ENCODE measurements at places on chromosomes 7 and 10. TPM values are rescaled to one million over a fixed set of nuclear protein-coding genes. Genes with fewer than 3 reads are reported as not detected.

DNA sequence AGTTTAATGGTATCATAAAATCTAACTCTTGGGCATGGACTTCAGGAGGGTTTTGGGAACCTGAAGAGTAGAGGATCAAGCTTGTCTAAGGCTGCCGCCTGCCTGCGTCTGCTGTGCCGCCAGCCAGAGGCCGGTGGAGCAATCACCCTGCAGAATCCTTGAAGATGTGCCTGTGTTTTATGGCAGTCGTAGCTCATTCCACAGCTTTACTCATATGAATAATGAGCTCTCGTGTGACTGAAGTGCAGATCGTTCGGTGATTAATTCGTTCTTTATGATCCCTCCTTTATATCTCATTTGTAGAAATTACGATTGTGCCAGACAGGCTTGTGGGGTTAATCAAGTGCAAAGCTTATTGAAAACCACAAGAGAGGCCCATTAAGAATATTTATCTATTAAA lies 100.8 kb downstream of the ACTR3B start:
- H3K4me3 ChIP-seq = no peak overlapping the region
- no peak for DNase-seq
- peaks cover 11% of the 10 kb centered on the region for H3K36me3 ChIP-seq
- H3K27me3 ChIP-seq = no peaks in the 10 kb centered on the region
- H3K4me1 ChIP-seq = peaks cover 3% of the 10 kb centered on the region

Gene SLC13A4
- total RNA-seq = not detected

DNA sequence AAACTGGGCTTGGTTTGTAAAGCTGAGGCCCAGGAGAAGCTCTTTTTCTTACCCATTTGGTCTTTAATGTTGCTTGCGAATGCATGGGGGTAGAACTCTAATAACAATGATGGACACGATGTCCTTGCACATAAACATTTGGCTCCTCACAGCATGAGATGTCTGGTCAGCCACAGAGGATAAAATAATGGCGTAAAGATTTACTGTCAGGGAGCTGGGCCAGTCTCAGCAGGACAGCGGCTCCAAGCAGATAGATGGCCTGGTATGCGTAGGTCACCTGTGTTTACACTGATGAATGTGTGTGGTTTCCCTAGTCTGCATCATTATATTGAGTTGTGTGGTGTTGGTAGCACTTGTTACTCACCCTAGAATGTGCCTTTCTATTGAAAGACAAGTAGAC lies 537.4 kb downstream of the CNTNAP2 start:
- no peak overlapping the region for H3K4me3 ChIP-seq
- no peak for DNase-seq
- no peaks in the 10 kb centered on the region for H3K27me3 ChIP-seq

DNA sequence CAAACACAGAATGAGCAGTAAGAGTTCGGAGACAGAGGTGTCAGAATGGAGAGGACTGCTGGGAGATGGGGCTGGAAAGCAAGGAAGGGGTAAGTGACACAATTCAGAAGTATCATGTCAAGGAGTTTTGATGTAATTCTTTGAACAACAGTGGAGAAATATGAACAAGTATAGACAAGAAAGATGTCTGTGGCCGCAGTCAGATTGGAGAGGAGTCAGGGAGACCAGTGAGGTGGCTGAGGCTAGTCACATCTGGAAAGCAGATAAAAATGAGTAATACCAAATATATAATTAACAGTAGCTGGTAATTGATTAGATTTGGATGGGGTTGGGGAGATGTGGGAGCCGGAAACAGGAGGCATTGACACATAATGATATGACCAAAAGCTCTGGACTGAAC lies 540.9 kb downstream of the SUGCT start:
- H3K36me3 ChIP-seq = peaks cover 2% of the 10 kb centered on the region
- DNase-seq = no peak
- H3K27ac ChIP-seq = no peak overlapping the region
- peaks cover 4% of the 10 kb centered on the region for H3K27me3 ChIP-seq

DNA sequence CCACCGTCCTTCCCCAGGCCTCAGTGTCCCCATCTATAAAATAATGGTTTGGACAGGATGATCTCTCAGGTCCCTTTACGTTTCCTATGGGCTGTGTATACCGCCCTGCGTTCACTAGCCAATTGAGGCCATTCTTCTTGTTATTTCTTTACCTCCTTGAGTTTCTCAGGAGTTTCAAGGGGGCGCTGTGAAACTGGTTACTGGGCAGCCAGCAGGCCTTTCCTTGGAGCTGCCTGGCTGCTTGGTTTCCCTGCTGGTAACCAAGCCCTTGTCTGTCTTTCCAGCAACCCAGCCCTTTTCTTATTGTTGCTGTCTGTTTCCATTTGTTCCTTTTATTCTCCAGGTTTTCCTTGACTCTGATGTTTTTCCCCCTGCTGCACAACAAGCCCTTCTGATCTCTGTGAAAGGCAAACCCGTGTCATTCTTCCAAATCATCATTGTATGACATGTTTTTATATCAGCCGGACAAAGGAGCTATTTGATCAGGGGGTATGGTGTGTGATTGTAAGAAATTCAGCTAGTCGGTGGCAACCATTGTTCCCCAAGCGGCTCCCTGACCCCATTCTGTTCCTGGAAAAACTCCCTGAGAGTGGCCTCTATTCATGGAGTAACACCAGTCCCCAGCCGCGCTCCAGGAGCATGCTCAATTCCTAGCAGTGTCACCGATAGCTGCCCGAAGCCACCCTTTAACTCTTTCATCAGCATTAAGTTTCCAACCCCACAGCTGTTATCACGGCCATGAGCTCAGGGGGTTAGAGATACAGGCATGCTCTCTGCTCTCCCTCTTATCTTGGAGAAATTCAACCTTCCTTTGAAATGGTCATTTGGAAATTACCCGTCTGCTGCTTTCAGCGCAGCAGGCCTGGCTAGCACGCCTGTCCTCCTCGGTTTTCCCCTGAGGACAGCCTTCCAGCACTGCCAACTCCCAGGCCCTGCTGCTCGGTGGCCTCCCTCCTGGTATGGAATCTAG lies 26.6 kb downstream of the FGF8 start:
- no peaks in the 10 kb centered on the region for H3K4me1 ChIP-seq
- no peaks in the 10 kb centered on the region for H3K36me3 ChIP-seq

GRCh38 chr10:116536810-116537209 lies 8.9 kb upstream of the PNLIP start:
- H3K27me3 ChIP-seq = peaks cover 9% of the 10 kb centered on the region
- no peak for DNase-seq
- no peak overlapping the region for H3K4me3 ChIP-seq
- no peaks in the 10 kb centered on the region for H3K4me1 ChIP-seq
- H3K27ac ChIP-seq = no peak overlapping the region
- no peaks in the 10 kb centered on the region for H3K36me3 ChIP-seq

DNA sequence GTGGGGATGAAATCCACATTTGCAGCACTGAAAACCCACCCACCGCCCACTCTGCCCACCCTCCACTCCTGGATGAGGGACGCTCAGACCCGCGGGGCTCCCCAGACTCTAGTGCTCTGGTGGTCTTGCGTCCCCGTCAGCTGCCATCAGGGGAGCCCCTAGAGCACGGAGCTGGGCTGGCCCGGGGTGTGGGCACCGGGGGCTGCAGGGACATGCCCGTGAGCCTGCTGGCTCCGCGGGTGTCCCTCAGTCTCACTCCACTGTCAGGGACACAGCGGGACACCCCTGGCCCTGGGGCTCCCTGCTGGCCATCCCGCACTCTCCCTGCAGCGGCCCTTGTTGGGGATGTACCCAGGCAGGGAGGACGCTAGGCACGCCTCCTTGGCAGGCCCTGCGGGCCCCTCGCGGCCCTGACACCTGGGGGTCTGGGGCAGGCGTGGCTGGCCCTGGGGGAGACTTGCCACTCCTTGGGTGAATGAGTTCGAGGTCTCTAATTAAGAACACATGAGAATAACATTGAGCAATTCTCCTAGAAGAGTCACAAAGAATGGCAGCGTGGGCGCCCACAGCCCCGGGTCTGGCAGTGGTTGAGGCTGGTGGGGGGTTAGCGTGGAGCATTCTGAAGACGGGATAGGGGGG lies 64.2 kb downstream of the CFAP46 start:
- no peak overlapping the region for H3K27ac ChIP-seq
- no peaks in the 10 kb centered on the region for H3K36me3 ChIP-seq
- peaks cover 30% of the 10 kb centered on the region for H3K27me3 ChIP-seq
- H3K4me3 ChIP-seq = no peak overlapping the region

DNA sequence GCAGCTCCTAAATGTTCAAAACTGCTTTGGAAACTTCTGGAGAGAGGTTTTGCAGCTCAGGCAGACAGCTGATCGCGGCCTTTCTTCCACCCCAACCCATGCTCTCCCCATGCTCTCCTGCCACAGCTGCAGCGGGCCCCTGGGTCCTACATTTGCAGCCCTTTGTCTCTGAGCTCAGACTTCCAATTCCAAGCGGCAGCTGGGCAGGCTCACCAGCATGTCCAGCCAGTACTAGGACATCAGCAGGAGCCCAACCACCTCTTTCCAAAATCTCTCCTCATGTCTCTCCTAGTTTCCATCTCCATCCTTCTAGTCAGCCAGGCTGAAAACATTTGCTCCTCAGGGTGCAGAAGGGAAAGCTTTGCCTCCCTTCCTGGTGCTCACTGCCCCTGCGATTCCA lies 6.0 kb downstream of the LEP start:
- no peaks in the 10 kb centered on the region for H3K4me1 ChIP-seq
- no peak overlapping the region for H3K4me3 ChIP-seq
- peaks cover 13% of the 10 kb centered on the region for H3K27me3 ChIP-seq
- H3K27ac ChIP-seq = no peak overlapping the region
- no peak for DNase-seq
- H3K36me3 ChIP-seq = no peaks in the 10 kb centered on the region

Gene TRIM73
- total RNA-seq = 1.5 TPM

Gene C7orf57
- total RNA-seq = 1.0 TPM

DNA sequence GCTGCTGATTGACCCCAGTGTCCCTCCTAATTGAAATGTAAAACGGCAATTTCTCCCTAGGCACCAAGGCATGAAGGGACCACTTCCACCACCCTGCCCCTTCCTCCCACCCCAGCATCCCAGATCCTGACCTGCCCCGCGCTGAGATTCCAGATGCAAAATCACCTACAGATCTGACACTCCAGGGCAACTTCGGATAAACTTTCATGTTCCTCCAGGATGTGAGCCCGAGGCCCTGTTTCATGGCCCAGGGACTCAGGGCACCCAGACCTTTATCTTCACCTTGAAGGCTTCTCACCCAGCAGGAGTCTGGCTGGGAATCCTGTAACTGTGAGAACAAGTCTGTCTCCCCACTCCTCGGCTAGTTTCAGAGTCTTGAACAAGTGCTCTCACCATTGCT lies 361.8 kb downstream of the PLXNA4 start:
- H3K4me3 ChIP-seq = no peak overlapping the region
- H3K36me3 ChIP-seq = no peaks in the 10 kb centered on the region
- no peaks in the 10 kb centered on the region for H3K4me1 ChIP-seq
- no peak for DNase-seq
- H3K27me3 ChIP-seq = no peaks in the 10 kb centered on the region

- no peaks in the 10 kb centered on the region for H3K36me3 ChIP-seq
- H3K27me3 ChIP-seq = peaks cover 31% of the 10 kb centered on the region
- DNase-seq = no peak
- H3K4me1 ChIP-seq = no peaks in the 10 kb centered on the region
- H3K4me3 ChIP-seq = no peak overlapping the region
These were observed 9.2 kb upstream of the SLC18A3 start for GRCh38 chr10:49600781-49601400.

Gene GALNT17
- not detected for total RNA-seq

Gene IQCE
- 5.4 TPM for total RNA-seq

DNA sequence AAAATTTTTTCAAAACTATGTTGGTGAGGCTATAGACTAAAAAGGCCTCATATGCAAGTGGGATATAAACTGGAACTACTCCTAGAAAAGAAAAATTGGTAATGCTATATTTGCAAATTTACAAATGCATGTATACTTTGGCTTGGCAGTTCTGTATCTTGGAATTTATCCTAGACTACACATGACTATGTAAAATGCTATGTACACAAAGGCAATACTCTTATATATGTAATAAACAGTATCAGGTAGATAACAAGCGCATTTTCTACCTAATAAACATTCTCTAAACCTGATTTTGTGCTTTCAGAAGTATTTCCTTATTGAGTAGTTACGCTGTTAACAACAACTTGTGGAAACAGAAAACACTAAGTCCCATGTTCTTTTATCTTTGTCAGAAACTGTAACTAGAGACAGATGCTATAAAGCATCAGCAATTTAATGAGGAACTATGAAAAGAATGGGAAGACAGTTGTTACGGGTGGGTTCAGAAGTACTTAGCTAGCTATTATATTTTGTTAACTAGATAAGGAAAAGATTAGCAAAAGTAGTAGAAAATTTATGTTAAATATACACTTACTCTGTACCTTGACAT lies 107.8 kb downstream of the ARHGAP12 start:
- H3K4me1 ChIP-seq = no peaks in the 10 kb centered on the region
- no peak overlapping the region for H3K27ac ChIP-seq
- no peak overlapping the region for H3K4me3 ChIP-seq
- no peak for DNase-seq
- no peaks in the 10 kb centered on the region for H3K36me3 ChIP-seq

DNA sequence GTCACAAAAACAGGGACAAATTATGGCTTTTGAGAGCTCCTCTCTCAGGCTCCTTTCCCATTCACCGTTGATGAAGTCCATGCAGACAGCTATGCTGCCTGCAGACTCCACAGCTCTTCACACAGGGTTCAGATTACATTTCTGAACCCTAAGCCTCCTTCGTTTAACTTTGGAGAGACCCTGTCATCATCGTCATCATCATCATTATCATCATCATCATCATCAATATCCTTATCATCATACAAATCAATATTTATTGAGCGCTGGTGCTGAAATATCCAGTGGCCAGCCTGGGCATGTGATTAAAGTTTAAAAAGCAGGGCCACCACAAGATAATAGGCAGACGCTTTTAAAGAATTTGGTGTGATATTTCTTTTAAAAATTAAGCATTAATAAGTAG lies 66.6 kb downstream of the FRMPD2 start:
- no peak overlapping the region for H3K27ac ChIP-seq
- H3K36me3 ChIP-seq = no peaks in the 10 kb centered on the region
- no peaks in the 10 kb centered on the region for H3K4me1 ChIP-seq
- DNase-seq = no peak
- H3K27me3 ChIP-seq = no peaks in the 10 kb centered on the region
- H3K4me3 ChIP-seq = no peak overlapping the region

DNA sequence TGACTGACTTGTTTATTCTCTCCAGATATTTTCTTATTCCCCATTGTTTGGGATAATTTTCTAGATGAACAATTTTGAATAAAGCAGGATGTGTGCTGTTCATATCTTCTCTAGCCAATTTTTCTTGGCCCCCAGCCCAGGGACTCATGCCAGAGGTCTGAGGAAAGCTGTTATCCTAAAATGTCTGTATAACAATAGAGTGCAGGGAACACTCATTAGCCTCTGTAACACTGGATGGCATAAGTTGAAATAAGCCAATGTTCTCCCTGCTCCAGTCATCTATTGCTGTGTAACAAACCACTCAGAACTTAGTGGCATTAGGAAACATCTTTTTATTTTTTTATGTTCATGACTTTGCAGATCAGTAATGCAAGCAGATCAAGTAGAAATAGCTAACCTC lies 121.7 kb upstream of the TRIM24 start:
- H3K27ac ChIP-seq = no peak overlapping the region
- H3K4me3 ChIP-seq = no peak overlapping the region
- H3K36me3 ChIP-seq = peaks cover 1% of the 10 kb centered on the region
- DNase-seq = no peak
- no peaks in the 10 kb centered on the region for H3K27me3 ChIP-seq

- H3K27me3 ChIP-seq = no peaks in the 10 kb centered on the region
- DNase-seq = no peak
- H3K4me3 ChIP-seq = no peak overlapping the region
- H3K27ac ChIP-seq = no peak overlapping the region
- peaks cover 41% of the 10 kb centered on the region for H3K4me1 ChIP-seq
- H3K36me3 ChIP-seq = peaks cover 4% of the 10 kb centered on the region
These were observed 40.5 kb downstream of the MTPN start for GRCh38 chr7:135936497-135937217.

Gene TRA2A
- total RNA-seq = 104 TPM

Gene RAMP3
- total RNA-seq = not detected

Measured in activated naive CD8-positive, alpha-beta T cell treated with anti-CD3 and anti-CD28 coated beads for 36 hours (primary cell).